Lung microvascular endothelial cell (primary cell): ENCODE measurements at places on chromosomes 12 and 14. TPM values are rescaled to one million over a fixed set of nuclear protein-coding genes. Genes with fewer than 3 reads are reported as not detected.

Gene CD69
- 0.40 and 0.44 TPM in 2 replicates for total RNA-seq

Gene OR6C75
- total RNA-seq, result not detected in 2 replicates

Gene IL31
- not detected in 2 replicates for total RNA-seq

Gene SYCP3
- under 0.01 TPM in 1 of 2 replicates, not detected in the other for total RNA-seq

Gene TDRD9
- total RNA-seq, result under 0.01 and 0.99 TPM in 2 replicates

Gene LBHD2
- total RNA-seq, result not detected in 2 replicates

Gene ASIC1
- under 0.01 TPM in 1 of 2 replicates, not detected in the other for total RNA-seq

Gene CGRRF1
- total RNA-seq, result 10.0 and 13.7 TPM in 2 replicates

Gene CSAD
- total RNA-seq, result 2.6 and 6.0 TPM in 2 replicates

Gene COX8C
- not detected in 2 replicates for total RNA-seq

Gene FOXN4
- total RNA-seq, result not detected in 2 replicates

Gene IL22
- total RNA-seq, result not detected in 2 replicates

Gene FCF1
- total RNA-seq, result 10.9 and 12.9 TPM in 2 replicates

Gene ZBTB39
- 5.4 and 8.9 TPM in 2 replicates for total RNA-seq

Gene ADAM20
- 0.22 and 0.60 TPM in 2 replicates for total RNA-seq

Gene USP5
- total RNA-seq, result 57.9 and 59.9 TPM in 2 replicates

Gene ZNF385A
- total RNA-seq, result 0.65 and 0.99 TPM in 2 replicates

Gene TOX4
- 15.9 and 19.2 TPM in 2 replicates for total RNA-seq

Gene LMNTD1
- under 0.01 TPM in 1 of 2 replicates, not detected in the other for total RNA-seq

Gene GLT8D2
- 3.5 and 6.0 TPM in 2 replicates for total RNA-seq

Gene EAPP
- total RNA-seq, result 33.8 and 44.2 TPM in 2 replicates

Gene NRIP2
- not detected in 2 replicates for total RNA-seq

Gene POMT2
- total RNA-seq, result 5.2 and 6.9 TPM in 2 replicates

Gene PLEKHG7
- total RNA-seq, result not detected in 2 replicates

Gene ART4
- 62.5 and 121 TPM in 2 replicates for total RNA-seq

Gene GPR135
- 0.22 and 0.40 TPM in 2 replicates for total RNA-seq

Gene TMEM119
- total RNA-seq, result not detected in 2 replicates

Gene OTOGL
- total RNA-seq, result under 0.01 and 0.44 TPM in 2 replicates

Gene RIC8B
- total RNA-seq, result 6.8 and 8.7 TPM in 2 replicates

Gene AKAP3
- total RNA-seq, result 0.20 and 1.3 TPM in 2 replicates

Gene KCNH5
- total RNA-seq, result not detected in 2 replicates
